ENCODE measurements at places on chromosomes 12 and 14.

DNA sequence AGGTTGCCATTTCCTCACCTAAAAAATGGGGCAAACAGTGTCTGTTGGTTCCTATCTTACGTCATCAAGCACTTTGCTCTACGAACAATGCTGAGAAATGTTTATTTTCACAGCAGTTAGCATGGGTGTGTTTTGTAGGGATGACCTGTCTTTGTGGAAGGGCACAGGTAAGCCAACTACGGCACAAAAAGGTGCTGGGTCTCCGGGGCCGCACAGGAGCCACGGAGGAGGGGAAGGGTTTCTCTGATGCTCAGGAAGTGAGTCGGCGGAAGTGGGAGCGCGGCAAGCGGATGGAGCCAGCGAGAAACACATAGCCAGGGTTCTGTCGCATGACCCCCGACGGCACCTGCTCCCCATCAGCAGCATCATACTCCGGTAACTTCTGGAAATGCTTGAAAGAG, 65.6 kb upstream of the TCL1B start:
- peak; percentile 2 for DNase-seq

GRCh38 chr12:46680506-46680905, 145.3 kb downstream of the SLC38A4 start:
- DNase-seq: no peak

GRCh38 chr12:30211743-30212142, 428.0 kb upstream of the TMTC1 start:
- no peak for DNase-seq

- no peak for DNase-seq
Observed at GRCh38 chr14:103597623-103598377, 31.2 kb upstream of the KLC1 start.

DNA sequence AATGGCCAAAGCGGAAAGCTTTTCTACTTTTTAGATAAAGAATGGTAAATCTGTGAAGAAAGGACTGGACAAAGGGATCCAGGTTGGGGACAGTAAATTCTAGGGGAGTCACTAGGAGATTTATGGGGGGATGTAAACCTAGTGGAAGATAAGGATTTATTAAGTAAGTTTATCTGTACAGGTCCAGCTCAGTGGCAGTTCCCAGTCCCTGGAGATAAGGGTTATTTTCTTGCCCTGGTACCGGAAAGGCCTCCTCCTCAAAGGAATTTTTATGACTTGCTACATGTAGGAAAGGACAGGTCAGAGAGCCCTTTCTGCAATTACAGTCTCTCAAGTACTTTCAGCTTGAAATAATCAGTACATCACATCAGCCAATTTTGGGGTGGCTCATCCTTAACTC, 72.6 kb upstream of the BICD1 start:
- DNase-seq: no peak

DNA sequence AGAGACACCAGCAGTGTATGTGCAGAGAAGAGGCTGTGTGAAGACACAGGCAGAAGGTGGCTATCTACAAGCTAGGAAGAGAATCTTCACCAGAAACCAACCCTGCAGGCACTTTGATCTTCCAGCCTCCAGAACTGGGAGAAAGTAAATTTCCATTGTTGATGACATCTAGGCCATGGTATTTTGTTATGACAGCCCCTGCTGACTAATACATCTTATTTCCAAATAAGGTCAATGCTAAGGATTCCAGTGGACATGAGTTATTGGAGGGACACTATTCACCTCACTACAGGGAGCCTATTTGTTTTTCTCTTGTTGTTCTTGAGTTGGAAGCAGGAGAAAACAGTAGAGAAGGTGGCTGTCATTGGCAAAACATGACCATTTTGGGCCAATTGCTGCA, 88.5 kb upstream of the RIN3 start:
- DNase-seq: no peak

DNA sequence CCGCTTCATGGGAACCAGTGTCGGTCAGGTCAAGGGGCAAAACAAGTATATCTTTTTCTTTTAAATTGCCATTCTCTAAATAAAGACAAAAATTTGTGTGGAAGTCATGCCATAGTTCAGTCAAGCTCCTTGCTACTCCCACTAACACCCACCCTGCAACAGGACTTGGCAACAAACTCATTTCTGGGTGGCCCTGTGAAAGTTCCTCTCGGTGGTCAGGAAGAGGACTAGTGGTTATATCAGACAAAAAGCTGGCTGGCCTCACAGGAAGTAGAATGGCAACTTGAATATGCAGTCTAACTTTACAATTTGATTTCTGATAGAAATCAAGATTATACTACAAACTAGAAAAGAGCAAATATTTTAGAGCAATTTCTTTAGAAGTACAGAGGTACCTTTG, 11.2 kb downstream of the DHRS7 start:
- DNase-seq: no peak

DNA sequence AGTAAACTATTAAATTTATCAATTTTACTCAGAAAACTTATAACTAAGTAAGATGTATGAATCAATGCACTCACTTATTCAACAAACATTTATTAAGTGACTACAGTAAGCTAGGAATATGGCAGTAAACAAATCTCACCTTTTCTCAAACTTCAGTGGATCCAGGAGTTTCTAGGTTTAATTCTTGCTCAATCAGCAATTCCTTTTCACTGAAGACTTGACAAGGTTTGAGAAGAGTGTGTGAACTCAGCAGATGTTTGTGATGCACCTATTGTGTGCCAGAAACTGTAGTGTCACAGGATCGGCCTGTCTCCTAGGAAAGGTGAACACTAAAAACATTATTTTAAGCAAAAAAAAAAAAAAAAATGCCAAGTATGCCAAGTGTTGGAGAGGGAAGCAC, 167.8 kb downstream of the ALG10 start:
- no peak for DNase-seq

GRCh38 chr14:90758959-90759358, 57.3 kb downstream of the TTC7B start:
- DNase-seq: no peak

- DNase-seq: no peak
Observed at GRCh38 chr14:38442208-38442607, 186.3 kb upstream of the CLEC14A start.

DNA sequence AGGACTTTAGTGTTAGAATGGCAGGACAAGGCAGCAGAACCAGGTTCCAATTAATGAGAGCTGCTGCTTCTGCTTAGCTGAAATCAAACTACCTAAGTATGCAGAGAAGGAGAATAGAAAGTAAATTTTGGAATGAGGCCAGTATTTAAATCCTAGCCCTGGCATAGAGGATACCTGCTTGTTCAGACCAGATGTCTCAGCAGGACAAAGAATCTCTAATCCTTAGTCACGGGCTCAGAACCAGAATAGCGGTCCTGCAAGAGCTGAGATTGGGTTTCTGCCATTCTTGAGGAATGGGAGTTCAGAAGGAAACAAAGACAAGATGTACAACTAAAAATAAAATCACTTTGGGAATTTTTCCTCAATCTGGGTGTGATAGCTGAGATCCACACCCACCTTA, 550.8 kb upstream of the TMEM132C start:
- no peak for DNase-seq

DNA sequence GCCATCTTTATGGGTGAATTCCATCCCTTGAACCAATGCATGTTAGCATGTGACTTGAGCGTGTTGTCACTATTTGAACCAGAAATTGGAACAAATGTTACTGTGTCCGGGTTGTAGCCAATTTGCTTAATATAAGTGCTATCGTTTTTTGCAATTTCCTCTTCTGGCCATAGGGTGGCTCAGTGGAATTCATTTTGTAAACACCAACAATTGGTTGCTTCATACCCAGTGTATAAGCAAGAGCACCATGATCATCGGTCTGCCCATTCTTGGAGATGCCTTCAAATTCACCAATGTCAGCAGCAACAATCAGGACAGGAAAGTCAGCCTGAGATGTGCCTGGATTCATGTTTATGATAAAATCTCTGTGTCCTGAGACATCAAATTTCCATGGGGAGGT, 5.0 kb upstream of the NEDD1 start:
- DNase-seq: no peak

- no peak for DNase-seq
Observed at GRCh38 chr14:35248476-35248788, 43.8 kb upstream of the PSMA6 start.

DNA sequence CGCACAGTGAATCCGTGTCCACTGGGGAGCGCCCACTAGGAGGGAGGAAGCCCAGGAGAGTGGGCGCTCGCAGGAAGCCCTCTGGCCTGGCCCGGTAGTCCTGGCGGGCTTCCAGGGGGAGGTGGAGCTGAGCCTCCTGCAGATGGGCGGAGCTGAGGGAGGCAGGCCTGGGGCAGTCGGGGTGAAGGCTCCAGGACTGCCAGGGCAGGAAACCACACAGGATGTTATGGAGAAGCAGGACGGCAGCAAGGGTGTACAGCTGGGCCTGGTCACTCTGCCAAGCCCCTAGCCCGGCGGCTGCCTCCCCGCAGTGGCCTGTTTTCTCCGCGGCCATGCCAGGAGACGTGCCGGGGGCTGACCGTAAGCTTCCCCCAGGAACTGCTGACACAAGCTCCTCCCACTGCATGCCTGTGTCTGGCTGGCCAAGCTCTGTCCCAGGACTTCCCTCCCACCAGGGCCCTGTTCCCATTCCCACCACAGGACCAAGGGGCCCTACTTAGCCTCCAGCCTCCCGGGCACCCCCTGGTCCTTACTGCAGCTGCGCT, 143.4 kb upstream of the C14orf180 start:
- no peak for DNase-seq

DNA sequence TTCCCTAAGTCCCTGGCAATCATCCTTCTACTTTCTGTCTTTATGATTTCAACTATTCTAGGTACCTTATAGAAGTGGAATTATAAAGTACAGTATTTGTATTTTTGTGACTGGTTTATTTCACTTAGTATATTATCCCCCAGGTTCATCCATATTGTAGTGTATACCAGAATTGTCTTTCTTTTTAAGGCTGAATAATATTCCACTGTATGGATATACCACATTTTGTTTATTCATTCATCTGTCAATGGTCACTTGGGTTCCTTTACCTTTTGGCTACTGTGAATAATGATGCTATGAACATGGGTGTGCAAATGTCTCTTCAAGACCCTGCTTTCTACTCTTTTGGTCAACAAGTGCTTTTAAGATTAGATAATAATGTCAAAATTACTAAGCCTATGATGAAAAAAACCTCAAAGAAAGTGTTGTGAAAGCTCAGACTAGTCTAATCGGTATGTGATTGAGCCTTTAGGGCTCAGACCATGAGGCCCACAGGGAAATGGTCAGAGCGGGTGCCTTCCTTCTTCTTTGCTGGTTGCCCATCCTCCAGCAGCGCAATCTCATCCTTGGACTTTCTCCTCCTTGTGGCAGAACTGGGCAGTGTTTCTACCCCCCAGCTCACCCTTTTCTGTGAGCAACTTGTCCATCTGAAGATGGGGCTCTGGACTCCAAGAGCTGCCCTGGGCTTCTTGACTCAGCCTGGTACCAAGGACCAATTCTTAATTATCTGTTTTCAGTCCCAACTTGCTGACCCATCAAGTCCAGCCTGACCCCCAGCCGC, 105.4 kb downstream of the TTC8 start:
- no peak for DNase-seq

- DNase-seq: no peak
Observed at GRCh38 chr12:52427083-52427482, 7.1 kb downstream of the KRT75 start.

GRCh38 chr12:72024613-72025012, 86.0 kb downstream of the TPH2 start:
- no peak for DNase-seq

Data from activated T-helper 9 cell treated with anti-CD3 and anti-CD28 coated beads, Interleukin-2, amount 50 U/mL, for 16 hours (primary cell).